ENCODE measurements at places on chromosomes 2 and 18.
A peak's percentile ranks its signal among the peaks of the same experiment; 100 is the strongest.

DNA sequence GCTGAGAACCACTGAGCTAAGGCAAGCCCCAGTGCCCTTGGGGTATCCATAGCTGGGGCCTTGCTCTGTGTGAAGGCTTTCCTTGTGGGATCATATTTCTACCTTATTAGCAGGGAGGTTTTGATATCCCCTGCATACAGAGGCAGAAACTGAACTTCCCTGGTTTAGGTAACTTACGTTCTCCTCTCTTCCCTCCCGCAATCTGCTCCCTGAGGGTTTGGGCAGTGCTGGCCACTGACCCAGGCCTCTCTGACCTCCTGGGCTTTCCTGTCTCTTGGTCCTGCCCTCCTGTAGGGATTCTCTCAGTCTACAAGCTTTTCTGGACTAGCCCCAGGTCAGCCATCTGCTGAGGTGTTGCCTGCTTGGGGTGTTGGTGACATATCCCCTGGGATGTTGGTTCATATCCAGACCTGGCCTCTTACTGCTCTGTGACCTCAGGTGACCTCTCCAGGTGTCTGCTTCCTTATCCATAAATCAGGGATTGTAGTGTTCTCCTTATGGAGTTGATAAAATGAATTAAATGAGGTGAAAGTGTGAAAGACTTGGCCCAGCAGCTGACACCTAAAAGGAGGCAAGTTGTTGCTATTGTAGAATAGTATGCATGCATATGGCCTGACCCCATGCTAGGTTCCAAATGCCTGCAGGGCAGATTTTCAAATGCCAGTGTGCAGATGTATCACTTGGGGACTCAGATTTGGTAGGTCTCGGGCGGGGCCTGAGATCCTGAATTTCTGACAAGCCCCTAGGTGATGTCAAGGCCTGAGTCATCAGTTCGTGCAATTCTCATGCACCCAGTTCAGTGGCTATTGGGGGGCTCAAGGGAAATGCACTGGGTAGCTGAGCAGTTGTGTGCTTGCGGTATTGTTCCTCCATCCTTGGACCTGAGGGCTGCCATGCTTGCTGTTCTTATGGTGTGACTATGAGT is 106.6 kb downstream of the FHOD3 start:
- DNase-seq, result no peak

- DNase-seq, result no peak
Observed at GRCh38 chr18:76622651-76623050, 127.6 kb upstream of the ZNF516 start.

DNA sequence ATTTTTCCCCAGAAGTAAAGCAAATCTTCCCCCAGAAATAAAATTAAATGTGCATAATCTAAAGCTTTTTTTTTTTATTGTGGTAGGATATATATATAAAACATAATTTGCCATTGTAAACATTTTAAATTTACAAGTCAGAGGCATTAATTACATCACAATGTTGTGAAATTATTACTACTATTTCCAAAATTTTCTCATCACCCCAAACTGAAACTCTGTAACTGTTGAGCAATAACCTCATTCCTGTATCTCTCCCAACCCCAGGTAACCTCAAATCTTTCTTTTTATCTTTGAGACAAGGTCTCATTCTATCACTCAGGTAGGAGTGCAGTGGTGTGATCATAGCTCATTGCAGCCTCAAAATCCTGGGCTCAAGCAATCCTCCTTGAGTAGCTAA is 11.2 kb downstream of the MRPL19 start:
- no peak for DNase-seq

- DNase-seq, result no peak
Observed at GRCh38 chr2:122868646-122869275, 1113.3 kb downstream of the TSN start.

GRCh38 chr2:235654103-235654813 is 160.4 kb downstream of the AGAP1 start:
- DNase-seq, result peak; percentile 49

GRCh38 chr2:191006297-191006696 is 7.7 kb downstream of the STAT1 start:
- DNase-seq, result no peak

DNA sequence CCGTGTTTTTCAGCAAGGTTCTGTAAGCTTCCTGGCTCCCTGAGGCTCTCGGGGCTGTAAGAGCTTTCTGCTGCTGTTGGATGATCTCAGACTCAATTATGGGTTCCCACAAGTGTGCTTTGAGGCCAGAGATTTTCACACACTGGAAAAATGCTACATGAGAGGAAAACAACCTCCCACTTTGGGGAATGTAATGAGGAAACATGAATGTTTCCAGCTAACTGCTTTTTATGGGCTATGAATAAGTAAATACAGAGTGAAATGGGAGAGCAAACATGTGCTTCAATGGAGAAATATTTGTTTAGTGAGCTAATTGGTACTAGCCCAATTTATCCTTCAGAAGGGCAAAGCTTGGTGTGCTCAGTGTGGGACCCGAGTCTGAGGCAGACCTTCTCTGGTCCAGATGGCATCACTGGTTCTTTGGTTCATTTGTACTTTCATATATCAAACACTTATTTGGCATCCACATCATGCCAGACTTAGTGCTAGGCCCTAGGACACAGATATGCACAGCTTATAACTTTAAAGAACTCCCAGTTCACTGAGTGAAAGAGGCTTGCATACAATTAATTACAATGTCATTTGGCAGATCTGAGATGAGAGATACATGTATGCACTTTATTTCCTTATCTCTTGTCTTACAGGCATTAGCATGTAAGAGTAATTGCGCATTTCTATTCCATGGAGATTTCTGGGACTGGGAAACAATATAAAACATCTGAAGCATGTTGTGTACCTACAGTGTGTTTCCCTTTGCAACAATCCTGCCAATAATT is 248.8 kb downstream of the RDH14 start:
- peak; percentile 71 for DNase-seq

- peak; percentile 63 for DNase-seq
Observed at GRCh38 chr2:26970244-26970927, at the start of gene MAPRE3. TSS of gene MAPRE3 (plus strand) at chr2:26970637. CDS start at chr2:27022219, 51,582 bp downstream.

GRCh38 chr2:86337244-86337835 is at the start of gene REEP1:
TSS of gene REEP1 (minus strand) at chr2:86337626. CDS start at chr2:86337510, 116 bp downstream.
- peak; percentile 30 for DNase-seq

DNA sequence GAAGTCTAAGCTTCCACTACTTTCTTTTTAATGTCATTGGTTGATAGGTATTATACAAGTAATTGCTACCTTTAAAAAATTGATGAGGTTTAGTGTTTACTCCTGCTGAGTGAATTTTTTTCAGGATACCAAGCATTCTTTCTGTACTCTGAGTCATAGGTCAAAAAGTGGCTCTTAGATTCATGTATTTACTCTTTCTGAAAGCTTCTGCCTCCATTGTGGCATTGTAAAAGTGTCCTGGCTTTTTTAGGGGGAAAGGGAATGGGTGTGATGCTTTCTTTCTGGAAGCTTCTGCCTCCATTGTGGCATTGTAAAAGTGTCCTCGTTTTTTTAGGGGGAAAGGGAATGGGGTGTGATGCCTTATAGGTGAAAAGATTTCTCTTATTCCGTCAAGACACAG is 286.5 kb downstream of the LPIN1 start:
- peak; percentile 55 for DNase-seq

DNA sequence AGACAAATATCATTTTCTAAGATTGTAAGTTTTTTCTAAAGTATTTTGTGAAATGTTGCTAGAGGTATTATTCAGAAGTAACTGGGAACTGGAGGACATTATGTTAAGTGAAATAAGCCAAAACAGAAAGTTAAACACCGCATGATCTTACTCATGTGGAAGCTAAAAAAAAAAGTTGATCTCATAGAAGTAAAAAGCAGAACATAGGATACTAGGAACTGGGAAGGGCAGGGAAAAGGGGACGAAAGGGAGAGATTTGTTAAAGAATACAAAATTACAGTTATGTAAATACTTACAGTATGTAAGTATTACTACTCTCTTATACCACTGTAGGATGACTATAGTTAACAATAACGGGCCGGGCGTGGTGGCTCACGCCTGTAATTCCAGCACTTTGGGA is 46.7 kb upstream of the CDKL4 start:
- DNase-seq, result no peak

DNA sequence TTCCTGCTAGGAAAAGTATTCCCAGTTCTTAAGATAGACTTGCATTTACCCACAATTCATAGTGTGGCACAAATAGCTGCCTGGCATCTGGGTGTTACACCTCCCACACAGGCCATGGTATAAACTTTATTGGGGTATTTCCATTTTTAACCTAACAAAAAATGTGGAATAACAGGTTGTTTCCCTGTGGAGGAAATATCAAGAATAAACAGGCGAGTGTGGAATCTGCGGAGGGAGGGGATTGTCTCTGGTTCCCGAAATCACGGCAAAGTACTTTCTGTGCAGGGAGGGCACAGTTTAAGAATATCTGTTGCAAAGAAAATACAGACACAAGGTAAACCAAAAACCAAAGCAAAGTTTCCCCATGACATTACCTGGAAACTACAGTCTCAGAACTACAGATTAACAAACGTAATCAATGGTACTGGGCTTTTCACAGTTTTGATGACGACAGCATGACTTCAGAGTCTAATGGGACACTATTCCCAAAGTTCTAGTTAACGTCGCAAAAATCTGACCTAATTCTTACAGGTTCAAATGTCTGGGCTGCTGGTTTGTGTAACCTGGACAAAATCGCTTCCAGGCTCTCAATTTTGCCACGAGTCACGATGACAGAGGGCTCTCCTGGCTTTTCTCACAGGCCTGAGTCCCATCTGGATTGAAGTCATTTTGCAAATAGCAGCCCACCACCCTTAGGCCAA is 1.4 kb downstream of the STARD7 start:
- peak; percentile 16 for DNase-seq

DNA sequence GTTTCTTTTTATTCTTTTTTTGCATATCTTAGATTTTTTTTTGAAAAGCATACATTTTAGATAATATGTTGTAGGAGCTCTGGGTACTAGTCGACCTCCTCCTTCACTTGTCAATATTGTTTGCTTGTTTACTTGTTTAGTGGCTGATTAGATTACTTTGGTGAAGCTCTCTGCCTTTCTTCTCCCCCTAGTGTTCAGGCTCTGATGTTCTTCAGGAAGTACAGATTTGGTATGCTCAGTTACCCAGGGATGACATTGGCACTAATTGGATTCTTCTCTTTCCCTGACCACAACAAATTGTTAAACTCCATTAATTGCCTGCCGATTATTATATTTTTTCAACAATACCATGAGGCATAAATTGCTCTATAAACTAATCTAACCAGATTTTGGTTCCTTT is 491.2 kb downstream of the SUCLG1 start:
- no peak for DNase-seq

DNA sequence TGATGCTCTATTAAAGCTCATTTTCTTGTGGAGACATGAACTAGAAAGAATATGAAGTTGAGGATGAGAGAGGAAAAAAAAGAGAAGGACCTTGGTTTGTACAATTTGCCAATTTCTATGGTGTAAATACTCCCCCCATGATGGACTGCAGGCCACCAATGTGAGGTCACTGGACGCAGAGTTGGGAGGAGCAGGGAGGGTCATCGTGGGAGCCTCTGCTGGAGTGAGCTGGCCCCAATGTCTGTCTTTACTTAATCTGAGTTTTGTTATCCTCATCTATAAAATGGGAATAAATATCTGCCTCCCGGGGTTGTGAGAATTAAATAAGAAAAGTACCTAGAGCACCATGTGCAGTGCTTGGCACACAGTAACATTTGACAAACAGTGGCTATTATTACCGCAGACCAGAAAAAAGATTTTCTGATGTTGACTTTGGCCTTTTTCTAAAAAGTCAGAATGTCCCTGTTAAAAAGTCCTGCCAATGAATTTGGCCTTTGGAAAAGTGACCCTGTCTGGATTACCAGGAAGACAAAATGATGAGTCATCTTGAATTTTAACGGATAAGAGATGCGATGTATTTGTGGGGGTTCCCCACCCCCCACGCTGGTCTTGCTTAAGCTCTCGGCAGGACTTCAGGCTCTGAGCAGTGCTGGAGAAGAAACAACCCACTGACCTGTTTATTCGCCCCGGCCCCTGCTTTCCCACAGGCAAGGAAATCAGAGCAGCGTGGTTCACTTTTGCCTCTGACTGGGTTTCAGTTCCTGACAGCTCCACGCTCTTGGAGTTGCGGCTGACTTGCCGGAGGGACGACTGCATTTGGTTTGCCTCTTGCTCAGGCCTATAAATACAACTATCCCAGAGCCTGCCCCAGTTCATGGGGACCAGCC is 50.3 kb upstream of the FOSL2 start:
- peak; percentile 77 for DNase-seq

GRCh38 chr2:66872986-66873754 is 438.2 kb downstream of the MEIS1 start:
- peak; percentile 29 for DNase-seq

DNA sequence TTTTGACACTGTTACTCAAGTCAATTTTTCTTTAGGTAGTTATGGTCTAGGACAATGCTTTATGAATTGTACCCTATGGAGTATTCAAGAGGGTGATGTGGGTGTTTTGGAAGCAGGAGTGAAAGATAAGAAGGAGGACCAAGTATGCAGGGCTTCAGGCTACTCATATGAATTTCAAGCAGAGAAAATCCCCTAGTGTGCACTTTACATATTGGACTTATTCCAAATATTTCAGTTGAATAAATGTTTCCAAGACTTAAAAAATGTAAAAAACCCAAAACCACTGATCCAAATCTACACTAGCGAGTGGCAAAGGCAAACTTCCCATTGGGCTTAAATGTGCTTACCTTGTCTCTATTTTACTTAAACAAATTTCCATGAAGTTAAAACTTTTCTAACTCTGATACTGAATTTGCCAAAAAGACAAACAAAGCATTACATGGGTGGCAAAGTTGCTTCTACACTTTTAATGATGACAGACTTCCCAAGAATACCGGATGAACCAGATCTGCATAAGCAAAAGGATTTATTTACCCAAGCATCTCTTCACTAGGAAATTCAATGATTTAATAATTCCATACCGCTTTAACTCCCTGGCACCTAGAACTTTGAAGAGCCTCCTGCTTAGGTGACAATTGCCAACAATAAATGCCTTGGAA is 1233.5 kb upstream of the NXPH2 start:
- DNase-seq, result no peak

DNA sequence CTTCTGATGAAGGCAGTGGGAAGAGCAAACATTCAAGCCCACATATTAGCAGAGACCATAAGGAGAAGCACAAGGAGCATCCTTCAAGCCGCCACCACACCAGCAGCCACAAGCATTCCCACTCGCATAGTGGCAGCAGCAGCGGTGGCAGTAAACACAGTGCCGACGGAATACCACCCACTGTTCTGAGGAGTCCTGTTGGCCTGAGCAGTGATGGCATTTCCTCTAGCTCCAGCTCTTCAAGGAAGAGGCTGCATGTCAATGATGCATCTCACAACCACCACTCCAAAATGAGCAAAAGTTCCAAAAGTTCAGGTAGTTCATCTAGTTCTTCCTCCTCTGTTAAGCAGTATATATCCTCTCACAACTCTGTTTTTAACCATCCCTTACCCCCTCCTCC is 35.4 kb downstream of the CCNT2 start:
- no peak for DNase-seq

- DNase-seq, result no peak
Observed at GRCh38 chr2:226956659-226957058, 120.8 kb downstream of the RHBDD1 start.

- DNase-seq, result no peak
Observed at GRCh38 chr2:15472133-15472532, 89.0 kb downstream of the NBAS start.

DNA sequence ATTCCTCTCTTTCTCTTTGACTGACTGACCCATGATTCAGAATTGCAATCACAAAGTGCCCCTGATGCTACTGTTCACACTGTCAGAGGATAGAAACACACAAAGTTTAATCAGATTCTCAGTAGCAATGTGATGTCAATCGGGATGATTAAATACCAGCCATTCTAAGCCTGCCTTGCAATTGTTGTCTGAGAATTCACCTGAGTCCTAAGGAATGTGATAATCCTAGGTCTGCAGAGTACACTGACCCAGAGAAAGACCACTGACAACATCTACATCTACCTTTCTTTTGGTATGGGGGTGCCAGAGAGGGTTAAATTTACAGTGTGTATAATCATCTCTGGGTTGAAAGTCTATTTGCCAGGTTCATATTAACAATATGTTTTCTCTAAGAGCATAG is 883.3 kb downstream of the NRXN1 start:
- no peak for DNase-seq

Data from EL (cell line).